CD4-positive, alpha-beta T cell treated with Interleukin-17A for 4 hours (primary cell): ENCODE measurements at places on chromosomes 7 and 10.

DNA sequence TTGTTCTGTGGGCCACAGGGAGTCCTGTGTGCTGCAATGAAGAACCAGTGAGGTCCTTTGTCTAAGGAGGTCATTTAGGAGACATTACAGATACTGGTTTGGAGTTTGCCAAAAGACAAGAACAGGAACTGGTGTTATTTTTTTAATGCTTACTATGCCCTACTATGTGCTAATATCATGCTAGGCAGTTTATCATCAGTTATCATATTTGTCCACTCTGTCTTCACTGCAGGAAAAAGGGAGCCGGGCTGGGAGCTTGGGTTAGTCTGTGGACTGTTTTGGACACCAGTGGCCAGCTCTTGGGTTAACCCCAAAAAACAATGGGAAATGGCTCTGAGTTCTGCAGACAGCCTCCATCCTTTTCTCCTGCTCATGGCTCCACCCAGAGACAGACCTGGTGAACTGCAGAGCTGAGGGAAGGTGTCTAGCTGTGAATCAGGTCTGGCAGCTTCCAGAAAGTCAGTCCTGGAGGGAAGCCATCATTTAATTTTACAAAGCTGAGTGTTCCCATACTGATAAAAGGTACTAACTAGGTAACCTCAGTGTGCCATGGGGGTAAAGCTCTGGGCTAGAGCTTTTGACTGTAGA is 101.2 kb upstream of the ZNF746 start:
- no peak for DNase-seq

- DNase-seq: no peak
Measured at GRCh38 chr10:4498711-4499251, 327.2 kb upstream of the AKR1E2 start.

DNA sequence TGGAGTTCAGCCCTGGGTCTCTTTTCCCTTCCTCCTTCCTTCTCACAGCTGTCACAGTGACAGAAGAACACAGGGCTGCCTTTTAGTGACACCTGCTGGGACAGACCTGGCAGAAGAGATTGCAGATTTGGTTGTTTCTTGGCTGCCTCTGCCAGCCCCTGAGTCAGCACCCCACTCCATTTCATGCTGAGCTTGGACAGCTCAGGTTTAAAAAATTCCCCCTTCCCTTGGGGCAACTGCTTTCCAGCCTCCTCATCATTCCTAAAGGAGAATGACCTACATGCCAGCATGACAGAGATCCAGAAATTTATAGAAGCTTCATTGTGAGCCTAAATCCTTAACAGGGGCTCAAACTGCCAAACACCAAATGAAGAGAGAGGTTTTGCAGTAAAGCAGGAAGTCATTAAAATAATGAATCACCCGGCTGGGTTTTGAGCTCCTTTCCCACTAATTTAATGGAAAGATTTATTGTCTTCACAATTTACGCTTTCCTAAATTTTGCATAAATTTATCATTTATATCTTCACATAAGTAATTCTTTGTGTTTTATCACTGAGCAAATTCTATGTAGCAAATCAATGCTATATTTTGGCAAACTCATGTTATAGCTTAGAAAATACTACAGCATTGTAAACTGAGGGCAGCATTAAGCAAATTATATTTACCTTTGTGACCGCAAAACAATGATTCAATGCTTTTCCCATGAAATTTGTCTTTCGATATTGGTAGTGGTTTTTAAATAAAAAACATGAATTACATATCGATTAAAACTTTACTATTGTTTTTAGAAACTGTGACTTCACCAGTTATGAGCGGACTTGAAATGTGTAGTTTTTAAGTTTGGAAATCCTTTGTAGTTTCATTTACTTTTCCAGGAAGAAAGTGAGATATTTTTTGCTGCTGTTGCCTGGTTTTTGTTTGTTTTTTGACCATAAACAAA is 399.5 kb upstream of the ANKRD30A start:
- DNase-seq: no peak

GRCh38 chr7:1370738-1371137 is 88.5 kb downstream of the MICALL2 start:
- DNase-seq: no peak

DNA sequence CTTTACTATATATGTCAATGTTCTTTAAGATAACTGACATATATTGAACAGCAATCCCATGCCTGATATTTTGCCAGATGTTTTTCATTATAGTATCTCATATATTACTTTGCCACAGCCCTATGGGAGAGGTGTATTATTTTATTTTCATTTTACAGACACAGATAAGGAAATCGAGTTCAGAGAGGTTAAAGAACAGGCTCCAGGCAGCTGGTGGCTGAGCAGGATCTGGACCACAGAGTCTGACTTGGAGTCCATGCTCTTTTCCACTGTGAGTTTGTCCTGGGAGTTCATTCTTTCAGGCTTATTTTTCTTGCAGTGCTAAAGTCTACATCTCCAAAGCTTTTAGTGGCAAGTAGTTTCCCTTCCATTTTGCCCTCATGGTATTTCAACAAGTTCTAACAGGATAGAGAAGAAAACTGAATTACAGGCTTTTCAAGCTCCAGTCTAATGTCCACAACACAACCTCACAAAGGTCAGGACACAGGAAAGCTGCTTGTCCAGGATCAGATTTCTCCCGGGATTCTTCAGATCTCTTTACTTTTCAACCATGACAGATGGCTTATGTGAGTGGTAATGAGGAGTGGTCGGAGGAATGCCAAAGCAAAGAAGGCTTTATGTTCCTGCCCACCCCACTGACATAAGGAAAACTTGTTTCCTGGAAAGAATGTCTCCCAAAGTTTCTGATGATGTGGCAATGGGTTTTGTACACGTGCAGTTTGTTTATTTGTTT is 13.1 kb upstream of the SLC35B4 start:
- no peak for DNase-seq

- no peak for DNase-seq
Measured at GRCh38 chr7:50591480-50592438, 26.6 kb upstream of the DDC start.

- DNase-seq: no peak
Measured at GRCh38 chr7:140595468-140596092, 45.0 kb downstream of the DENND2A start.

DNA sequence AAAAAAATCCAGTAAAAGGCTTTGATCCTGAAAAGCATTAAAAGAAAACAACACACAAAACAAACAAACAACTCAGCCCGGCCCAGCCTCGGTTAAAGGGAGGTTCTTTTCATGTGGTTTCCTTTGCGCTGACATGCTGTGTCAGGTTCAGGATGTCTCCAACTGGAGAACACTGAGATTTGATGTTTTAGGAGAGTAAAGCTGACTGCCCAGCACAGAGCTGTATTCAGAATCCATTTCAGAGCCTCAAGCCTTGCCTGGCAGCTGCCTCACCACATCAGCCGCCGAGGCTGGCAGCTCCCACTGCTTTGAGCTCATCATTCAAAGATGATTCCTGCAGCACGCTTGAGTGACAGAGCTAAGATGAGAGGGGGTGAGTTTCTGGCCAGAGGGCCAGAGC is 205.8 kb upstream of the LYZL1 start:
- DNase-seq: no peak

DNA sequence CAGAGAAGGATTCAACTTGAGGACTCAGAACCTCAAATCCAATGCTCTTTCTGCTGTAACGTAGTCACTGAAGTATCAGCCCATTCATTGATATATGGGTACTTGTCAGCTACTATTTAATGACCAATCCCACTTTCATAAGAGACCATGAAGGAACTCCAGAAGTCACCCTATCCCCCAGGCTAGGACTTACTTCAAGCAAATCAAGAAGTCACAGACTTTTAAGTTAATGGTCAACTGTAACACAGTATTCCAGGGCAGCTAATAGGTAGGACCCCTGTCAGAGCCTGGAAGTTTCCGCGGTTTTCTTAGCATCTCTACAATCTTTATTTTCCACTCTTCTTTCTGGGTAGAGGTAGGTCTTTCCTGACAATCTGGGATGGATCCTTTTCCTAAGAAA is 269.9 kb downstream of the POU6F2 start:
- no peak for DNase-seq

- DNase-seq: no peak
Measured at GRCh38 chr10:131141207-131141606, 170.3 kb downstream of the TCERG1L start.

DNA sequence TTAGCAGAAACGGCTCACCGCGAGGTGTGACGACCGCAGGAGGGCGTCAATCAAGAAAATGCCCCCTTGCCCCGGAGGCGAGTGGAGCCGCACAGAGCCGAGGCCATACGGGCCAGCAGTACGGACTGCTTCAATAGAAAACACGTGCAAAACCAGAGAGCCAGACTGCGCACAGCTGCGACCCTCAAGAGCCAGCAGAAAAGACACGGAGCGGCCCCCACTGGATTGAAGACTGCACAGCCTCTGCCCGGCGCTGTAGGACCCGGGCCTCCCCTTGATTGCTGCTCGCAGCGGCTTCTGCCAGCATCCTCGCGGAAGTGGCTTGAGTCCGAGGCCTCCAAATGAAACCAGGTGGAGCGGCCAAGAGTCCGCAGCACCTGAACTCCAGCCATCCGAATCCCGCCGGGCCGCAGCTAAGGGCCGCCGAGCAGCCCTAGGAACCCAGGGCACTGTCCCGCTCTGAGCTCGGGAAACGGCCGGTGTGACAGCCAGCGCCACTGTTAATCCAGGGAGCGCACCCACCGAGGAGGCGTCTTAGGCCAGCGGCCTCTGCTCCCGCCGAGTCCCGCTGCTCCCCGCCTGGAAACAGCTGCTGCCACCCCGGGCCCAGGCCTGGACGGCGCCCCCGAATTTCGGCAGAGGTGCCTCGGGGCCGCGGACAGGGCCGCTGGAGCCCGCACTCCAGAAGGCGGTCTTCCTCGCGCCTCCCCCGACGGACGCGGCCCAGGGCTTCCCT is 660 bp upstream of the HHEX start:
- peak; percentile 10 for DNase-seq

GRCh38 chr10:86345859-86346798 is 20.5 kb downstream of the GRID1 start:
- DNase-seq: no peak

DNA sequence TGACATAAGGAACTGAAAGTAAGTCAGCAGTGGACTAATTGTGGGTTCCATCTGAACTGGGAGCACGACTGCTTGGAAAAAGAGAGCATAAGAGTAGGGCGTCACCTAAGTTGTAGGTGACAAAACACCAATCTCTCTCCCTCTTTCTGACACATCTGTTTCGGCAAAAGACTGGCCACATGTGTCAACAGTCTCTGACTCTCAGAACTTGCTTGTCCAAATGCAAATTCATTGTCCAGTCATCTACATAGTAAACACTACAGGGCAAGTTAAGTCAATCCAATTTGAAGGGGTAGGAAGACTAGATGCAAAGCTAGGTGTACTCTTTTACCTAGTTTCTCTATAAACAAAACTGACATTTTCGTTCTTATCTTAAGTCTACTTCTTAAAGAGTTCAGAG is 87.7 kb downstream of the ZNF438 start:
- no peak for DNase-seq

DNA sequence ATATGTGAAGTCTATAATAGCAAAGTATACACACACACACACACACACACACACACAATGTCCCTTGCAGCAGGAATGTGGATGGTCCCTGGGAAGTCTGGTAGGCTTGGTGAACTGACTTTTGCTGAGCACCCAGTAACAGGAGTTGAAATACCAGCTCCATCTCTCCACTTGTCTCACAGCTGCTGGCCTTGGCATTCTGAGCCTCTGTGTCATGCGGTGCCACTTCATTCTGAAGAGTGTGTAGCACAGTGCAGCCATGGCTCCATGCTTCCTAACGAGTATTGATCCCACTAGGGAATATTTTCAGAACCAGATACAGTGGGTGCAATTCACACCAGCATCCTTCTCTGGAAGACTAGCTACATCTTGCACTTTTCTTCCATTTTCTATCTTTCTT is 192.4 kb downstream of the ADARB2 start:
- DNase-seq: no peak

DNA sequence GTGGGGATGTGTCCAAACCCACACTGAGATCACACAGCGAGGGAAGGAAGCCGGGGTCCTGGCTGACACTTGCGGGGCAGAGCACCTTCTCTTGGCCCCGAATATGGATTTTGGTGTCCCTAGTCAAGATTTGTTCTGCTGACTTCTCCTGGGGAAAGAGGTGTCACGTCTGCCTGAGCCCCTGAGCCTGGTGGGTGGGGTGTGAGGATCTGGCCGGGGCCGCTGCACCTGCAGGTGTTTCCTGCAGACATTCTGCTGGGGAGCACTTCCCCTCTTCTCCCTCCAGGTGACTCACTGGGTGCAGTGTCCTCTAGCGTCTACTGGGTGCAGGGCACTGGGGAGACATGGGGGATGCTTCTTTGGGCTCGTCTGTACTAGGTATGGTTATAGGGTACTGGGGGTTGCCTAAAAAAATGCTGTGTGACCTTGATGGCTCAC is 99.2 kb downstream of the GRK5 start:
- DNase-seq: peak; percentile 85

- DNase-seq: no peak
Measured at GRCh38 chr7:44380189-44380830, 54.9 kb upstream of the CAMK2B start.

- no peak for DNase-seq
Measured at GRCh38 chr7:107967420-107967819, 35.5 kb downstream of the LAMB1 start.

DNA sequence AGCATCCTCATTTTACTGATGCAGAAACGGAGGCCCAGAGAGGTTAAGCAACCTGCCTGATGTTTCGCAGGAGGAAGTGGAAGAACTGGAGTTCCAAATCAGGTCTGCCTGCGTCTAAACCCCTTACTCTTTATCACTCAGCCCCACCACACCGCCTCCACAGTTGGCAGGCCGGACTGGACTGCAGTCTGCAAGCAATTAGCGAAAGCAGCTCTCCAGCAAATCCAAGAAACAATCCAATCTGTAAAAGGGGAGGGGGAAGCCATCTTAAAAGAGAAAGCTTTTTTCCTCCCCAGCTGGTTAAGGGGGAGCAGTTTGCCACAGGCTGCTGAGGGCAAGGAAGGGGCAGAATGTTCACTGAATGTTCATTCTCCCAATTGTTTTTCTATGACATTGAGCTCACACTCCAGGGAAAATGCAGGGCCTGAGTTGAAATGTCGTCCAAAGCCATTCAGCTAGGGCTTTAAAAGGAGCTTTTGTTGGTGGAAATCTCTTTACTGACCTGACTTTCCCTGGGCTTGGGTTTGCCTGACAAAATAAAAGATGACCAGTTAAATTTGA is 350.1 kb downstream of the RNLS start:
- DNase-seq: no peak

DNA sequence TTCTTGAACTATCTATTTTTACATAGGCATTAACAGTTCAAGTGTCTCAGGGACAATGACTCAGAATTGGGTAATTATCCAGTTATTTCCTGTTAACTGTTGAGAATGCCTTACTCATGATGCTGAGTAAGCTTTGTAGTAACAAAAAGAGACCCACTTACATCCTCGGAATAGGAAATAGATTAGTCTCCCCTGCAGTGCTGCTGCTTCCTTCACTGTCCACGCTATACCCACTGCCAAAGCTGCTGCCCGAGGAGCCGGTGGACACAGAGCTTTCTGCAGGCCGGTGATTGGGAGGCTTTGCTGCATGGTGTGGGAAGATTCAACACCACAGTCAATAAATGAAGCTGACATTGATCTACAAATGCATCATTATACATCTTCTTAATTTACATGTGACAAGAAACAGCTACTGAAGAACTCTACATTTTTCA is 357.1 kb downstream of the PCLO start:
- no peak for DNase-seq

GRCh38 chr10:113524539-113525490 is 28.0 kb upstream of the HABP2 start:
- no peak for DNase-seq
